ENCODE measurements at places on chromosomes 3 and 15.

- DNase-seq, result no peak
These were observed 23.0 kb downstream of the CRYGS start for GRCh38 chr3:186520957-186521842.

GRCh38 chr3:99859825-99860224, 42.2 kb downstream of the CMSS1 start:
- peak; percentile 81 for DNase-seq

DNA sequence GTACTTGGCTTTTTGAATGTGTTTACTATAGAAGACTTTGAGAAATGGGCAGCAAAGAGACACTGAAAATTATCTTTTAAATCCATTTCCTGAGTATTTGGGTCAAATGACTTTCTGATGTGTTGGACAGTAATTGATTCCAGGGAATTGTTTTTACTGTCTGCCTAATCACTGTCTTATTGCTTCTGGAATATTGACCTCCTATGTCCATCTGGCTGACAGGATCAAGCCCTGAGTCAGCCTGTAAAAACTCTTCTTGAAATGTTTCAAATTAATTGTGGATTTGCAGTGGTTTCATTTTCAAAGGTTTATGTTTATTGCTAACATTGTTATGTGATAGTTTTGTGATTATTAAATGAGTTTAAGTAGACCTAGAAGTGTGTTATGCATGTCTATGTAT, 50.6 kb upstream of the MLF1 start:
- DNase-seq, result no peak

DNA sequence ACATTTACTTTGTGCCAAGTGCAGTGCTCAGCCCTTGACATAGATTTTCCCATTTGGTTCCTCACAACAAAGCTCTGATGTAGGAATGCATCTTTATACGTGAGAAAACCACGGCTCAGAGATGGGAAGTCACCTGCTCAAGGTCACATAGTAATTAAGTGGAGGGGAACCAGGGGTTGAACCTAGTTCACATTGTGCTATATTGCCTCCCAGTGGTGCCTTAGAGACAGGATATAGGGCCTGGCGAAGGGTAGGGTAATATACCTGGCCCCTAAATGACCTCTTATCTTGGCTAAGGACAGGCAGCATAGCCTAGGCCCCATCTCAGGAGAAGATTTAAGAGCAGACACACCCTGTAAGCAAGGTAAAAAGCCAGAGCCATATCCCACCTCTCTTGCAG, 71.5 kb downstream of the FOXP1 start:
- DNase-seq, result no peak

DNA sequence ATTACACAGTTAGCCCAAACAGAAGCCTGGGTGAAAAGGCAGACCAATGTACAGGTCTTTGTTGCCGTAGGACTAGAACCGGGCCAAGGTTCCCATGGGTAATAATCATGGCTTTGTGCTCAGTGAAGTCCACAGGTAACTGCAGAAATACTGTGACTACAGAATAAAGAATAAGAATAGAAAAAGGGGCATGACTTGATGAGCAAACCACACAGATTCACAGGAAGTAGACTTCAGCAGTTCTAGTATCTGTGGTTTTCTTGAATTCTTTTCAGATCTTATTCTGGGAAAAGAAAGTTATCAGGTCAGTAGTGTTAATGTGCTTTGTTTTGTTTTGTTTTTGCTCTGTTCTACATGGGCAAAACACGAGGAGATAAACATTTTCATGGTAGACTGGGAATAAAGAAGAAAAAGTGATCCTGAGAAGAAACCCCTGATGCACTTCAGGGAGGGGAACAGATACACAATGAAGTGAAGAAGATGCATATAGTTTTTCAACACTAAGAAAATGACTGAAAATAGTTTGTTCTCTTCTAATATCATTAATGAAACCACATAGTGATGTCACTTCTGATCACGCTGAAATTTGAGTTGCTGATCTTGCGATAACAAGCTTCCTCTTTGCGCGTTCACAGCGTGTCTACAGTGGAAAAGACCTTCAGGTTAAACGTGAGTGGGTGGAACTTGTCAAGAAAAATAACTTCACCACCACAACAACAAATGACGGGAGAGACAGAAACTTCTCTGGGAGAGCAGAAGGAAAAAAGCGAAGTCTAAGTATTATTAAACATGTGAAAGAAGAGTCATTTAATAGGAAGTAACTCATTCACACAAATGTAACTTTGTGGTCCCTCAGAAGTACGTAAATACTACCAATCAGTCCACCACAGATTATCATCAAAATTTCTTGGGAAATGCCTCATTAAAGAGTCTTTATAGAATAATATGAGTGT, 315.8 kb upstream of the SATB1 start:
- peak; percentile 55 for DNase-seq
